Thoracic aorta (tissue), 2 donors: ENCODE measurements at places on chromosomes 5 and 9. TPM values are rescaled to one million over a fixed set of nuclear protein-coding genes. Genes with fewer than 3 reads are reported as not detected.
A peak's percentile ranks its signal among the peaks of the same experiment; 100 is the strongest.

DNA sequence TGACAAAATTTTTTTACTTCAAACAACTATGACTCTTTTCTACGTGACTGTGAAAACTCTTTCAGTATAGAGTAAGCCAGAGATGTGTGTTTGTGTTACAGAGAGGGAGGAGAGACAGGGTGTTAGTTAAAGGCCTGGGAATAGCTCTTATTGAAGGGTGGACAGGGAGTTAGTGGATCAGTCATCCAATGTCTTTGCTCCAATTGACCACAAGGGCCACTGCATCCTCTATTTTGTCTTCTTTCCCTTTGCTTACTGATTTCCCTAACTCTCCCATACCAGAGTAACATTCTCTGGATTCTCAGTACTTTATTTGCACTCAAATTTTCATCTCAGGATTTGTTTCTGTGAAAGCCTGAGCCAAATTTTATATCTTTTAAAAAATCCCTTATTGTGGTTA, 920.3 kb downstream of the CDH18 start:
- H3K36me3 ChIP-seq = no peaks in the 10 kb centered on the region
- no peak overlapping the region for H3K4me3 ChIP-seq
- H3K27ac ChIP-seq = no peak overlapping the region
- no peaks in the 10 kb centered on the region for H3K27me3 ChIP-seq
- no peak for DNase-seq
- no peaks in the 10 kb centered on the region for H3K4me1 ChIP-seq

DNA sequence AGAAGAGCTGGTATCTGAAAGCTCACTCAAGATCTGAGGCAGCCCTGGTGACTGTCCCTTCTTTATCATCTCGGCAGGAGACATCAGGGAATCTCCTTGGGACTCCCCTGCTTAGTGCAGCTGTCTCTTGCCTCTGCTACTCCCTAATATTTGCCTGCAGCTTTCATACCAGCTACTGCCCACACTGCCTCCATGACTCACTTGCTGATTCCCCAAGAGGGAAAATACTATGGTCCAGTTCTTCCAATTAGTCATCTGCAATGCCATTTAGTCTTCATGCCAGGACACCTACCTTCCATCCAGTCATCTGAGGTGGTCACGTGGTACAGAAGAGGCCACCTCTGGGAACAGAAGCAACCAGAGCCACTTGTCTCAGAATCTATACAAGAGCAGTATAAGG, 270.8 kb downstream of the NTRK2 start:
- no peak overlapping the region for H3K4me3 ChIP-seq
- no peak overlapping the region for H3K27ac ChIP-seq
- no peaks in the 10 kb centered on the region for H3K27me3 ChIP-seq
- H3K4me1 ChIP-seq = no peaks in the 10 kb centered on the region
- no peaks in the 10 kb centered on the region for H3K36me3 ChIP-seq

- no peak for DNase-seq
- no peaks in the 10 kb centered on the region for H3K36me3 ChIP-seq
- no peaks in the 10 kb centered on the region for H3K27me3 ChIP-seq
Observed at GRCh38 chr9:8857068-8857925, 1057.7 kb upstream of the DMAC1 start.

- DNase-seq = no peak
- no peaks in the 10 kb centered on the region for H3K27me3 ChIP-seq
- H3K4me1 ChIP-seq = no peaks in the 10 kb centered on the region
- no peak overlapping the region for H3K27ac ChIP-seq
Observed at GRCh38 chr5:3190930-3191329, 404.7 kb upstream of the IRX1 start.

- H3K27me3 ChIP-seq = no peaks in the 10 kb centered on the region
- H3K36me3 ChIP-seq = peaks cover 13% of the 10 kb centered on the region
- H3K27ac ChIP-seq = peak overlapping the region; percentile 44
- peak overlapping the region; percentile 4 for H3K4me3 ChIP-seq
Observed at GRCh38 chr5:140569197-140569596, 4.6 kb downstream of the SLC35A4 start.

DNA sequence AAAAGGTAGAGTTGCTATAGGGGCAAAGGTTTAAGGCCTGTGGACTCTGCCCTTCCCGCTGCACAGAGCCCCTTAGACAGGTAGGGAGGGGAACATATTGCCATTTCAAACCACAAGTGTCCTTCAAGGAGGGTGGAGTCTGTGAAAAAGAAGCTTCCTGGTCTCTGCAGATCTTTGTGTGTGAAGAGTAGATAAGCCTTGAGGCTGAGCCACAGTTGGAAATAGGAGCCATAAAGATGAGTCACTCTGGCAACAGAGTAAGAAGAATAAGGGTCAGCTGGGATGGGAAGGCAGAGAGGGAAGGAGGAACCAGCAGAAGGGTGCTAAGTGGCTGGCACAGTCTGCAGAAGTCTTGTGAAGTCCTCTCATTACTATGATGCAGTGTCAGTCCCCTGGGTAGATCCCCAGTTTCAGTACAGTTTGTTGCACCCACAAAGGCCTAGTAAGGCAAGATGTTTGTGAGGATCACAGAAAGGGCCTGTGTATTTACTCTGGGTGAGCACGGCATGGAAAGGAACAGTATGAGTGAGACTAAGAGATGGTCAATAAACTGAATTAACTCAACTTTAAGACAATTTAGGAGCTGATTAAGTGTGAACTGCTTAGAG, 18.1 kb downstream of the GRXCR2 start:
- H3K27ac ChIP-seq = no peak overlapping the region
- no peak overlapping the region for H3K4me3 ChIP-seq
- DNase-seq = no peak
- H3K27me3 ChIP-seq = no peaks in the 10 kb centered on the region

DNA sequence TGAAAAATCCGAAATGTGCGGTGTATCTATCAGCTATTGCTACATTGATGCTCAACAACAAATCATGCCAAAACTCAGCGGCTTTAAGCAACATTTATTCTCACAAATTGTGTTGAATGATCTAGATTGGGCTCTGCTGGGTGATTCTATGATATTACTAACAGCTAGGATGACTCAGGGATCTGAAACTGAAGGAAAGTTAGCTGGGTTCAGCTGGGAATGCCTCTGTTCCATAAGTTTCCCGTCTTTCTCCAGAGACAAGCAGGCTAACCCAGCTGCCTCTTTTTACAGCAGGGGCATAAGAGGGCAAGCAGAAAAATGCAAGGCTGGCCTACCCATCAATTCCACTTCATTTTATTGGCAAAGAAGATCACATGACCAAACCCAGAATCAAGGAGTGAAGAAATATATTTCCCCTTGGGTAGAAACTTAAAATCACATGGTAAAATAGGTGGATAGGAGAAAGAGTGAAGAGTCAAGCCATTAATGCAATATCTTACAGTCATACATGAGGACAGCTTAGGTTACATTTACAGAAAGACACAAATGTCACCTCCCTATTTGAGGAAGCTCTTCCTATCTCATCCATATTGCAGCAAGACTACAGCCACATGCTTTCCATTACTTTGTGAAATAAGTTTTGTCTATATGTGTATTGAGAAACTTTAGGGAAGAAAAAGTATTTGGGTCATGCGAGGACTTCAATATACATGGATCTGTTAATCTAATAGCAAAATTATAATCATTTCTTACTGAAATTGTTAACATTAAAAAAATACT, 30.8 kb downstream of the IL7R start:
- H3K27me3 ChIP-seq = no peaks in the 10 kb centered on the region
- no peaks in the 10 kb centered on the region for H3K4me1 ChIP-seq
- H3K27ac ChIP-seq = no peak overlapping the region
- DNase-seq = no peak
- no peak overlapping the region for H3K4me3 ChIP-seq

GRCh38 chr5:128464596-128464995, 73.4 kb downstream of the FBN2 start:
- no peak overlapping the region for H3K4me3 ChIP-seq
- no peak overlapping the region for H3K27ac ChIP-seq
- no peaks in the 10 kb centered on the region for H3K36me3 ChIP-seq
- no peaks in the 10 kb centered on the region for H3K27me3 ChIP-seq
- H3K4me1 ChIP-seq = peaks cover 6% of the 10 kb centered on the region

DNA sequence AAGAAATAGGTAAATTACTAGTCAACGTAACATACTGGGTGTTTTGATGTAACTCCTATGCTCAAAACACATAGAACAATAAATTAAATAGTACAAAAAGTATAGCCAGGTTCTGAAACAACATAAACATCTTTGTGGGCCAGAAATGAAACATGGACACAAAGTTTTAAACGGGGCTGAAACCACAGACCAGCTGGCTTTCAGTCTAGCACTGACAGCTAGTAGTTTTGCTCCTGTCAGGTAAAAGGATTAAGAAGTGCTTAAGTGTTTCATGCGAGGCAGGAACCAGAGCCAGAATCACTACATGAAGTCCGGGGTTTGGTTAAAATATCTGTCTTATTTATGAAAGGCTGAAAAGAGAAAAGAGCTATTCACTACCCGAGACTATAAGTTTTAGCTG, 19.5 kb downstream of the DCAF10 start:
- no peaks in the 10 kb centered on the region for H3K27me3 ChIP-seq
- DNase-seq = no peak
- no peak overlapping the region for H3K4me3 ChIP-seq
- no peaks in the 10 kb centered on the region for H3K4me1 ChIP-seq

GRCh38 chr9:136089697-136090045, 5.4 kb downstream of the NACC2 start:
- H3K4me1 ChIP-seq = peaks cover 67% of the 10 kb centered on the region
- H3K36me3 ChIP-seq = no peaks in the 10 kb centered on the region
- no peaks in the 10 kb centered on the region for H3K27me3 ChIP-seq
- peak overlapping the region; percentile 89 for H3K27ac ChIP-seq
- peak overlapping the region; percentile 78 for H3K4me3 ChIP-seq

GRCh38 chr9:29437526-29437925, 1864.2 kb upstream of the C9orf72 start:
- H3K36me3 ChIP-seq = no peaks in the 10 kb centered on the region
- no peak overlapping the region for H3K27ac ChIP-seq
- no peak overlapping the region for H3K4me3 ChIP-seq

- no peaks in the 10 kb centered on the region for H3K4me1 ChIP-seq
- no peaks in the 10 kb centered on the region for H3K36me3 ChIP-seq
- no peak overlapping the region for H3K4me3 ChIP-seq
- no peak overlapping the region for H3K27ac ChIP-seq
- no peaks in the 10 kb centered on the region for H3K27me3 ChIP-seq
Observed at GRCh38 chr9:4016789-4017188, 283.1 kb downstream of the GLIS3 start.

DNA sequence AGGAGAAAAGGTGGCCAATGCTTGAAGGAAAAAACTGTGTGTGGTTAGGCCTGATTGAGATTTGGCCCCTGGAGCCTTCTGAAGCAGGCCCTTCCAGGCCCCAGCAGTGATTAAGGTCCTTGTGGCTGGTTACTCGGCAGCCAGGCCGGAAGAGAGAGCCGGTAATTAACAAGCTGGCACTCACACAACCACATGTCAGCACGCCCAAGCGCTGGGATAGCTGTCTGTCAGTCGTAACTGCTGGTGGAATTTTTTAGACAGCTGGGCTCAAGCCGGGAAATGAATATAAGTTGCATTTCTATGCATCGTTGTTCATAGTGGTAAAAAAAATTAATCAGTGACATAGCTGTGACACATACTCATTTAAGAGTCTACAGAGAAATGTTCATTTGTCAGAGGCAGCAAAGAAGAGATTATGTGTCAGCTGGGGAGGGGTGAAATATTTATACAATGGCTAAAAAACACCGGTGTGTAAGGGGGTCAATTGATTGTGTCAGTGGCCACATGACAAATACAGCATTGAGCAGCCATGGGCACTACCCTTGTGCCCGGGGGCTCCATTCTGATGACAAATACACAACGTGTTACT, 13.7 kb upstream of the ARAP3 start:
- H3K4me1 ChIP-seq = no peaks in the 10 kb centered on the region
- peaks cover 8% of the 10 kb centered on the region for H3K27me3 ChIP-seq
- no peak overlapping the region for H3K4me3 ChIP-seq
- H3K36me3 ChIP-seq = no peaks in the 10 kb centered on the region

DNA sequence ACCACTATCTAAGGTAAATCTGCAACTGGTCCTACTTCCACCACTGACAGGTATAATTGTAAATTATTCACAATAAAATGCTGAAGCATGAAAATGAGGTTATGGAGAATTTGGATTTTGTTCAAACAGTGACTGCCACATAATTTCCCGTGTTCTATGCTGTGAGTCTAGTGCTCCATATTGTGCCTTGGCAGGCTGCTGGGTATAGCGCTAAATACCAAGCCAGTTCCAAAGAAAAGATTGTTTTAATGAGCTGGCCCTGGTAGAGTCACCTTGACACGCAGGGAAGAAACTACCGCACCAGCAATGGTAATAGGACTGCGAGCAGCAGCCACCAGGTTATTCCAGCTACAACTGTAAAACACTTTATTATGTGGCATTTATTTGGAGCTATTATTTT, 30.4 kb downstream of the PSMB7 start:
- no peak for DNase-seq
- peaks cover 13% of the 10 kb centered on the region for H3K36me3 ChIP-seq
- no peaks in the 10 kb centered on the region for H3K27me3 ChIP-seq
- H3K27ac ChIP-seq = no peak overlapping the region

- no peaks in the 10 kb centered on the region for H3K27me3 ChIP-seq
- DNase-seq = no peak
- no peak overlapping the region for H3K4me3 ChIP-seq
- H3K4me1 ChIP-seq = no peaks in the 10 kb centered on the region
Observed at GRCh38 chr5:7325975-7326913, 69.7 kb upstream of the ADCY2 start.

- H3K36me3 ChIP-seq = no peaks in the 10 kb centered on the region
- H3K27ac ChIP-seq = no peak overlapping the region
- peaks cover 9% of the 10 kb centered on the region for H3K4me1 ChIP-seq
- no peak overlapping the region for H3K4me3 ChIP-seq
- H3K27me3 ChIP-seq = no peaks in the 10 kb centered on the region
- DNase-seq = no peak
Observed at GRCh38 chr9:107708791-107709190, 219.2 kb upstream of the KLF4 start.

- peaks cover 94% of the 10 kb centered on the region for H3K4me1 ChIP-seq
- DNase-seq = no peak
- no peaks in the 10 kb centered on the region for H3K27me3 ChIP-seq
- no peak overlapping the region for H3K4me3 ChIP-seq
Observed at GRCh38 chr9:739362-739761, 102.1 kb upstream of the DMRT1 start.

DNA sequence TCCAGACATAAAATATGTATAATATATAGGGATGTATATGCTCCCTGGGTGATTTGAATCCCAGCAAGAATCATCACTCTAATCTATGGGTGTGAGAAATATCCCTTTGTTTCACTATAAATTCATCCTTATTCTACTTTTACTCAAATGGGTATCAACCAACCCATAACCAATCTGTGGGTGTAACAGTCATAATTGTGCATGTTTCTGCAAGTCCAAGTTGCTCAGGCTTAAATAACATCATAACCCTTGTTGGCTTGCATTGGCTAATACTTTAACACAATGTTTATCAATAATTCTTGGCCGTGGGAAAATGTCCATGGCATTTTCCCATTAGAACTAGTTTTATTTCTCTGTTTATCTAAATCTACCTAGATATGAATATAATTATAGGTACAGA, 530.5 kb upstream of the TLE4 start:
- H3K4me3 ChIP-seq = no peak overlapping the region
- no peaks in the 10 kb centered on the region for H3K4me1 ChIP-seq
- DNase-seq = no peak
- H3K36me3 ChIP-seq = no peaks in the 10 kb centered on the region
- no peak overlapping the region for H3K27ac ChIP-seq

The GLT6D1 gene
- total RNA-seq = not detected
